ENCODE measurements at places on chromosomes 4 and X. TPM values are rescaled to one million over a fixed set of nuclear protein-coding genes. Genes with fewer than 3 reads are reported as not detected.

- DNase-seq = no peak
These were observed 28.9 kb downstream of the SPANXD start for GRCh38 chrX:141669689-141670088.

DNA sequence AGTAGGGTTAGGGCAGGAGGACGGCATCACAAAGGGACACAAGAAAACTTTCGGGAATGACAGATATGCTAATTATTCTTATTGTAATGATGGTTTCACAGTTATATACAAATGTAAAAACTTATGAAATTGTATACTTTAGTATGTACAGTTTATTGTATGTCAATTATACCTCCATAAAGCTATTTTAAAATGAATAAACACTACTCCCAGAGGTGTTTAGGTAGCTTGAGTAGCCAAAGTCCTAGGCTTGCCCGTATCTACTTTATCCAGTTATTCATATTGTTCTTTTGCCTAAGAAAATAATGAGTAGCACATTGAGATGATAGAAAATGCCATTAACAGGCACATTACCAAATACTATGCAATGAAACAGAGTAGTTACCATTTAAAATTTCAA, 43.0 kb downstream of the RPS6KA6 start:
- DNase-seq = no peak

- no peak for DNase-seq
These were observed 86.4 kb upstream of the UXT start for GRCh38 chrX:47745416-47745815.

DNA sequence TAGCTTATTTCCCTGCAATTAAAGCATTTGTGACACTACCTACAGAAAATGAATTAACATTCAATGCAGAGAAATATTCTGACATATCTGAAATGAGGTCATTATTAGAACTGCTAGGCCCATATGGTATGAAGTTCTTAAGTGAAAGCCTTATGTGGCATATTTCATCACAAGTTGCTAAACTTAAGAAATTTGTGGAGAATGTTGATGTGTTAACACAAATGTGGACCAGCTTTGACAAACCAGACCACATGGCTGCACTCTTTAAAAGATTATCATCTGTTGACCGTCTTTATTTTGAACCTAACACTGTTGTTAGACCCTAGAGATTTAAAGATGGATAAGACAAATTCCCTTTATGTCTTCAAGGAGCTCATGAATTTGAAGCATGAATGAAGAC, 1024.1 kb downstream of the RPA4 start:
- no peak for DNase-seq

S100P gene
- polyA plus RNA-seq = 2.2 TPM

DNA sequence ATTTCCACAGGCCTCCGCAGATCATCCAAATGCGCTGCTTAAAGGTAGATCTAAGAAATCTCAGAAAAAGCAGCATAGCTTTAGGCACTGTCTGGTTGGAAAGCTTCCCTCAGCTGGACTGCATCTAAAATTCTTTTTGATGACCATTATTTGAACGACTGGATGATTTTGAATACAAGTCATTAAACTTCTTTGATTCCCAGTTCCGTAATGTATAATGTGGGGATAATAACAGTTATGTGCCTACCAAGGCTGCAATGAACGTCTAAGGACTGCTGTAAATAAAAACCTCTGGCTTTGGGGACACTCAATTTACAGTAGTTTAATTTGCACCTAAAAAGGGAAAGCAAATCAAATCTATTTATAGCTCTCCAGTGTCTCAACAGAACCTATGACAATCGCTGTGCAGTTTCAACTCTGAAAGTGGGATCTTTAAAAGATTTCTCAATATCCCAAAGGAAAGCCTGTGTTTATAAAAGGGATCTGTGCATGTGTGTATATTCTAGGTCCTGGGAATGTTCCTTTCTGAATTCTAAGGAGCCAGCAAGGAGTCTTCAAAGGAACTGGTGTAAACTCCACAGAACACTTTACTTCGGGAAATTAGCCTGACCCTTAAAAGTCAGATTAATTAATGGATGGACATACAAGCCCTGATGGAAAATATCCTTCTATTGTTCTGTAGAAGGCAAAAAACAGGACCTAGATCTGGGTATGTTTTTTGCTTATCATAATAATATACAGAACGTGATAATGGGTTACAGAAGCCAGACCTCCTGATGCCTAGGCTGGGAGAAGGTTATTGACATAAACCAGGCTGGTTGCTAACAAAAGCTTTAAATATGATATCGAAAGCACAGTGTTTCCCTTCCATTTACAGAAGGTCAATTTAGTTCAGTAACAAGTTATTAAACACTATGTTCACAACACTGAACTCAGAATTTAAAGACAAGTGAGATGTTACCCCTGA, 53.4 kb downstream of the AFAP1 start:
- no peak for DNase-seq

DNA sequence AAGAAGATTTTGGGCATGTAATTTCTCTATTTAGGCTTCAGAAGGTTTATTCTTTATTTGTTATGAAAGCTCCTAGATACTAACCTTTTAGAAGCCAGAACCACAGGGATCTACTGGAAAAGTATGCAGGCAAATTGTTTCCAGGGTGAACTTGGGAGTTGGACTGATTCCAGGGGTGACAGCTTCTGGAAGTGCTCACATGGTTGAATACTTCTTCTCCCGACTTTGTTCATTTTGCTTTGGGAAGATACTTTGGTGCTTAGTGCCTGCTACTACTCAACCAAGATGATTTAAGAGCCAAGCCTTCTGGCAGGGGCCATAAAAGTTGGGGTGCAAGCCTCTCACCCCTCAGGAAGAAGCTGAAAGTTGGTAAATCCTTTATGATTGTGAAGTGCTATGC, 445.6 kb downstream of the ACTRT1 start:
- DNase-seq = no peak

DNA sequence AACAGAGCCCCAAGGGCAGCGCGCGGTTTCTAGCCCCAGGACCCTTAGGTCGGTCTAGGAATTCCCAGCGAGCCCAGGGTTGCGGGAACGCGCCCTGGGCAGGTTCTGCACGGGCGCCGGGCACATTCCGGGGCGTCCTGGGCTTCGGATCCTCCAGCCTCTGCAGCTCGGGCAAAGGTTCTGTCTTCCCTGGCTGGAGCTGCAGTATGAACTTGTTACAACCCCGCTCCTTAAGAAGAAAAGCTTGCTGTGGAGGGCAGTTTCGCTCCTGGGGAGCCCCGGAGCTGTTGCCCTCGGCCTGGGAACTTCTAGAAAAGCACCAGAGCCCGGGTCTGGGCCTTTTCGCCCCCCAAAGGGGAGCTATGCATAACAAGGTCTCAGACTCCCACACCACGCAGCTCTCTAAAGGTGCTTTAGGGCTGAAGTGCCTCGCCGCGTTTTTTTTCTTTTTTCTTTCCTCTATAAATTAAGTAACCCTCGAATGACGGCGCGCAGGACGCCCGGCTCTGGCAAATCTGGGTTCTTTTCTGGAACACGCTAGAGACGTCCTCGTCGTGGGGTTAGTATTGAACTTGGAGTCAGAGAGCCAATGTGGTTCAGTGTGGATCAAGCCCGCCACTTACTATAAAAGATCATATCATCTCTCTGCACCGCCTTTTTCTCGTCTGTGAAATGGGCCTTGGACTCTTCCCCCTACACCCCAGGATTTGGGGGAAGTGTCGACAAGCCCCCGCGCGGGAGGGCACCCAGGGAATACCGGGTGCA, 5.7 kb downstream of the MSX1 start:
- DNase-seq = no peak

PKD2 gene
- 36.8 TPM for polyA plus RNA-seq

CNOT6L gene
- polyA plus RNA-seq = 41.6 TPM

DNA sequence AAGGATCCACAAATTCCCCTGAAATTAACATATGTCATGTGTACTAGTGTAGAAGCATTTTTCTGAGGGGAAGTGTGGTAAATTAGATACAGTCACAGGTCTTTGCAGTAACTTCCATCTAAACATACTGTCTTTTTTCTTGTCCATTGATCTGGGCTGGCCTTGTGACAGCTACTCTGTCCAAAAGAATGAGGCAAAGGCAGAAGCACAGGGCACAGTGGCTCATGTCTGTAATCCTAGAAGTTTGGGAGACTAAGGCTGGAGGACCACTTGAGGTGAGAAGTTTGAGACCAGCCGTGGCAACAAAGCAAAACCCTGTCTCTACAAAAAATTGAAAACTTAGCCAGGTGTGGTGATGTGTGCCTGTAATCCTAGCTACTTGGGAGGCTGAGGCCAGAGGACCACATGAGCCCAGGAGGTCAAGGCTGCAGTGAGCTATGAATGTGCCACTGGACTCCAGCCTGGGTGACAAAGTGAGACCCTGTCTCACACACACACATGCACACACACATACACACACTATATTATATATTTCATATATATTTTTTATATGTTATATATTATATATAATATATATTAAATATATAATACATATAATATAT, 47.6 kb downstream of the HAND2 start:
- DNase-seq = no peak

GRCh38 chrX:107571296-107571998, 56.9 kb upstream of the PRPS1 start:
- no peak for DNase-seq

GRCh38 chr4:20565075-20565721, 135.1 kb upstream of the PACRGL start:
- DNase-seq = peak; percentile 25

- DNase-seq = peak; percentile 73
These were observed 367.2 kb downstream of the BMPR1B start for GRCh38 chr4:95124906-95125504.

DNA sequence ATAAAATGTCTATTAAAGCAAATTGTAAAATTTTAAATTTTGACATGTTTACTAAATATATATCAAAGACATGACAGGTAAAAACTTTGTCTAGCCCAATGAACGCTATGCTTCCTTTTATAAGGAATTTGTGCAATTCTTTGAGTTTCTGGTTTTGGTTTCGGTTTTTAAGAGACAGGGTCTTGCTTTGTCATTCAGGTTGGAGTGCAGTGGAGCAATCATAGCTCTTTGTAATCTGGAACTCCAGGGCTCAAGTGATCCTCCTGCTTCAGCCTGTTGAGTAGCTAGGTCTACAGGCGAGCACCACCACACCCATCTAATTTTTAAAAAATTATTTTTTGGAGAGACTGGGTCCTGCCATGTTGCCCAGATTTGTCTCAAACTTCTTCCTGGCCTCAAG, 60.7 kb downstream of the BLTP1 start:
- DNase-seq = no peak

MAGEB17 gene
- 0.09 TPM for polyA plus RNA-seq

GRCh38 chr4:105560421-105560848, 8.0 kb downstream of the ARHGEF38 start:
- DNase-seq = no peak

Measured in muscle of back (tissue), 13 donors.